CD4-positive, alpha-beta T cell treated with Interleukin-12 subunit alpha and Interleukin-12 subunit beta, for 1 hour (primary cell): ENCODE measurements at places on chromosomes 6 and 20.

DNA sequence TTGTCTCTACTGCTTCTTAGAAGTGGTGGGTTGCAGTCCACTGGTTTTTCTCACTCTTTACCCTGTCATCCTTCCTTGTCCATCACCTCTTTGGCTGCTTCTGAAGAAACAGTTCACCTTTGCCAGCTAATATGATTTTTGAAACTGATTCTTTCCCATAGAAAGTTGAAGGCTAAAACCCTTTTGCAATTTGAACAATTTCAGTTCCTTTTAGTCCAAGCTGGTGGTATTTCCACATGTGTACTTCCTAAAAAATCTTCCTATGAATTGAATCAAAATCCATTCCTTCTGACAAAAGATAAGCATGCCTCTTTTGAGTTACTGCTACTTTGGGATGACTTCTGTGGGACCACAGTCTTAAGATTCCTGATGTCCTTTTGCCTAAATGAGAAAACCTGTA lies 210.0 kb upstream of the MAN1A1 start:
- DNase-seq, result no peak

- DNase-seq, result no peak
Measured at GRCh38 chr20:48738399-48739304, 89.1 kb downstream of the PREX1 start.

DNA sequence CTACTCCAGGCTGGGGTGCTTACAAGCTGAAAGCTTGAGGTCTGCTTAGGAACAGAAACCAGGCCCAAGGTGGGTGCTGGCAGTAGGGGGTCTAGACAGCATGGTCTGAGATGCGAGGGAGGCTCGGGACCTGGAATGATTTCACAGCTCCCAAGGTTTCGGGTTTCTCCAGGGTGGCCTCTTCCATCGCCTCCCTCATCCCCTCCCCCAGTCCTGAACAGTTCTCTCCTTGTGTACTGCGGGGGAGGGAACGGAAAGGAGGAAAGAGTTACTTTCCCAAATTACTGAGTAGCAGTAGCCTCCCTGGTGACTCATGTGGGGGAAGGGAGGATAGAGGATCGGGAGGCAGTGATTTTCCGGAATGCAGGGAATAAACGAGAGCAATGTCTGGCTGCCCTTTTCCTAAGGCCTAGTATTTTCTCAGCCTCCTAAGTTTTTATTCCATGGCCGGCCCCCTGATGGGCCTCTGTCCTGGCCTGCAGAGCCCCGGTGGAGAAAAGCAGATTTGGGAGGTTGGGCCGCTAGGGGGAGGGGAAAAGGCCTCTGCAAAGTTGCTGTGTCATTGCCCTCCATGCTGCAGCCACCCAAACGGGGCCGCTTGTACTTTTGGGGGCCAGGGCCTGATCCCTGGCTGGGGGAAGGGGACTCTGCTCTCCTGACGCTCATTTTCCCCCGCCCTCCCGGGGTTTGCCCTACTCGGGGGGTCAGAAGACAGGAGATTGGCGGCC lies 1.5 kb downstream of the BRD2 start:
- DNase-seq, result peak; percentile 70

DNA sequence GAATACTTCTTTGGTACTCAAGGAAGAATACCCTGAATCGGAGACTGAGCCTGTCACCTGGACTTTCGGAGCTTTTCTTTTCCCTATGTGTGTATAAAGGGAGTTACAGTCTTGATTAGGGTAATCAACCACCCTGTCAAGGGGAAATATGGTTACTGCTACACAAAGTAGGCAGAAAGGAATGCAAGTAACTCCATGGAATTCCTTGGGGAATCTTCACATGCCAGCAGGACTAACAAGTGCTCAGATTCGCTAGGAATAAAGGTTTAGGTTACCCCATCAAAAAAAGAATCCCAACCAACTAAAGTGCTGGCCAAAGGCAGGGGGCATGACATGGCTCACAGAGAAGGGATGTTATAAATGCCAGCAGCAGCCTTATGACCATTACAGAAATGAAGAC lies 10.4 kb downstream of the KCNS1 start:
- no peak for DNase-seq

- no peak for DNase-seq
Measured at GRCh38 chr20:48404598-48404997, 423.2 kb downstream of the PREX1 start.

GRCh38 chr20:35511814-35512420 lies 17.5 kb downstream of the C20orf173 start:
- peak; percentile 20 for DNase-seq

- DNase-seq, result no peak
Measured at GRCh38 chr6:7671581-7671980, 54.3 kb upstream of the BMP6 start.

DNA sequence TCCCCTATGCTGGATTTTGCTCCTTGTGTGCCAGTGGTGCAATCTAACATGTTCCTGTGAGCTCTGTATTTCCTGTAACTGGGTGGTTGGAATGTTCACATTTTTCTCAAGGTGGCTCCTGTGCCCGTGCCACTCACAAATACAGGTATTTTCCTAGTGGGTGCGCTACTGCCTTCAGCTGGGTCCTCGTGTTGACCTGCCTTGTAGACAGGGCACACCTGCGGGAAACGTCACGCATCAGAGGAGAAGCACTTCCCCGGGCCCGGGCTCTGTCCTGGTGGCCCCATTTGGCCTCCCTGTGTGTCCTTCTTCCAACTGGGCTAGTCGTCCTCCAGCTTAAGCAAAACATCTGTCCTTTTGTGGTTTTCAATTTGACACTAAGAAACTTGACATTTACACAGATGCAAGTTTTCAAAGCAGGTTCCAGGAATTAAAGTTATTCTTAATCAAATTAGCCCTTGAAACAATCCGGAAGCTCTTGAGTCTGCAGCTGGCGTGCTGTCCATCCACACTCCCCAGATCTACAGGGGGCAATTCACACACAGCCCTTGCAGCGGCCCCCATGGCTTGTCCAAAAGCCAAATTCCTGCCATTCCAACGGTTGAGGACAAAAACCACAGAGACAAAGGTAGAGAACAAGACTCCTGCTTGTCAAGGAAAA lies 275.1 kb downstream of the CDC5L start:
- no peak for DNase-seq
